Esophagus muscularis mucosa (tissue), 4 donors: ENCODE measurements at places on chromosomes 13 and 19. TPM values are rescaled to one million over a fixed set of nuclear protein-coding genes. Genes with fewer than 3 reads are reported as not detected.

DNA sequence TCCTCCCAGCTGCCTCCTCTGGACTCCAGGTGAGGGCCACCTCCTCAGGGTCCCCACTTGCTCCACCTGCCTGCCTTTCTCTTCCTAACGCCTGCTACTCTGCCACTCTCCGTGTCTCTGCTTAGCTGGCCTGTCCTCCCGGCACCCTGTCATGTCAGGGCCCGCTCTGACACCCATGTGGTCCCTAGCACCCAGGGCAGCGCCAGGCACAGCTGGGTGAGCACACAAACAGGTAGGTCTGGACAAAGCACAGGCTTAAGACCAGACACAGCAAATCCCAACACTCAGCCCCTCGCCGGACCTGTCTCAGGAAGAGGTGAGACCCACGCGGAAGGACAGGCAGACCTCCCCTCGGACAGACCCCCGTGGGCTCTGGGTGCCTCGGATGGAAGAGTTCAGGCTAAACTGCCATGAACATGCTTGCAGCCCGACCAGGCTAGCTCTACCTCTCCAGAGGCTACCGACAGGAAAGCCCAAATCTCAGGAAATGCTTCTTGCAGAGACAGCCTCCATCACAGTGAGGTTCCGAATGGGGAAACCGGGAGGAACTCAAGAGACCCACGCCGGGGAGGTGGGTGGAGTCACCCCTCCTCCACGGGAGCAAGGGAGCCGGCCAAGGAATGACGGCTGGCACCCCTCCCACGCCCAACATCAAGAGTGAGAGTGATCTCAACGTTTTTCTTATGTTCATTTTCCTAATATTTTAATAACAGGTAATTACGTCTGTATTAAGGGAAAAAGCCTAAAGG is 12.5 kb downstream of the ZNF787 start:
- DNase-seq: no peak

The TUBA3C gene
- not detected for total RNA-seq

DNA sequence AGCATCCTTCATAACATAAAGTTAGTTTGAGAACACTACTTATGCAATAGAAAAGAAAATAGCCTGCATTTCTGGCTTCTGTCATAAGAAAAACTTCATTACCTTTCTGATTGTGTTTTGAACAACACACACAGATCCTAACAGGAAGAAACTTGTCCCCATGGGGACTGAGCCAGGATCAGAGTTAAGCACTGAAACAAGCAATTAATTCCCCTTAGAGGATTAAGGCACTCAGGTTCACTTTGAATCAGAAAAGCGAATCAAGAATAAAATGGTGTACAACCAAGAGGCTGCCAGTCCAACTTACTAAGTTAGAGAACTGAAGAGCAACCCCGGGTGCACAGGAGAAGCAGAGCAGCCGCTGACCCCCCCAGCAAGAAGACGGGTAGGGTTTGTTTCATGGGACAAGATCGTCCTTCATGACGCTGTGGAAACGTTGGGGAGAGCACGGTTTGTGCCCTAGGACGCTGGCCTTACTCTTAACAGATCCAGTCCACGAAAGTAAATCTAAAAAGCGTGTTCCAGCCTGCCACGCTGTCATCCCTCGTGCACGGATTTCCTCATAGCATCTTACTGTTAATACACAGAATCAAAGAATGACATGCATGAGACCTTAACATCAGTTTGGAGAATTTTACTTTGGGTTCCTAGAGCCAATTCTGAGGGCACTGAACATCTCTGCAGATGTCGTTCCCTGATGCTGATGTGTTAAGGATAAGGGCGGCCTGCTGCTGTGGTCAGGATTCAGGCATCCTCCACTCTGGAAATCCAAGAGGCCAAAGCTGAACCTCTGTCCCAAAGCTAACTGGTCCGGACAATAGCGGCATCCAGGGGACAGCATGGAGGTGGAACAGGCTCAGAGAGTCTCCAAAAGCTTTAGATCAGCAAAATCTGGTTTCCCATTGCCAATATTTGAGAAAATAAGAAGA is 46.4 kb downstream of the GGACT start:
- no peak for DNase-seq

The ZNF665 gene
- 3.8 TPM for total RNA-seq

The CLEC17A gene
- total RNA-seq: not detected

The ICAM1 gene
- total RNA-seq: 63.5 TPM

The ZNF135 gene
- 8.0 TPM for total RNA-seq

The ACTMAP gene
- 3.8 TPM for total RNA-seq

GRCh38 chr13:102017248-102017647 is 384.6 kb downstream of the FGF14 start:
- DNase-seq: no peak

DNA sequence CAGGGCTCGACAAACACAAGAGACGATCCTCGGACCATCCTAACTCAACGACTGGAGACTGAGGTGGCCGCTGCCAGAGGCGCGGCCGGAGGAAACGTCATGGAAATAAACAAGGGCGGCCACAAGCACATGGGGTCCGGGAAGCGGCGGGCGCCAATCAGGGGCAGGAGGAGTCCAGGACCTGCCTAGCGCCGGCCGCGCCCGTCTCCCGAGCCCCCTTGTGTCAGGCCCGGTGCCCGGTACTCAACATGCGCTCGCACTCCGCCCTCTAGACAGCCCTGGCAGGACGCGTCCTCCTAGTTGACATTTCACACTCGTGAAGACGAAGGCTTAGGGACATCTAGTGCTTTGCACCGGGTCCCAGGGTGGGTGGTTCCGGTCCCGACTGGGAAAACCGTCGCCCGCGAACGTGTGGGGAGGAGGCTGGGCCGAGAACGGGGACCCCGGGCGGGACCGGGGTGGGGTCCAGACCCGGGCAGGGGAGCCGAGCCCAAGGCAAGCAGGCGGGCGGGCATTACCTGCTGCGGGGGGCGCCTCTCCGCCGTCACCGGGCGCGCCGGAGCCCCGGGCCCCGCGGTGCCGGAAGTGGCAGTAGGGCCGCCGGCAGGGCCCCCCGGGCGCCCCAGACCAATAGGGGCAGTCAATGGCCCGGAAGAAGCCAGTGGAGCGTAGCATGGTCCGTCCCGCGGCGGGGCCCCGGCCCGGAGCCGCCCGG is 442 bp downstream of the REXO1 start:
- DNase-seq: no peak

The FFAR3 gene
- total RNA-seq: 0.17 TPM

DNA sequence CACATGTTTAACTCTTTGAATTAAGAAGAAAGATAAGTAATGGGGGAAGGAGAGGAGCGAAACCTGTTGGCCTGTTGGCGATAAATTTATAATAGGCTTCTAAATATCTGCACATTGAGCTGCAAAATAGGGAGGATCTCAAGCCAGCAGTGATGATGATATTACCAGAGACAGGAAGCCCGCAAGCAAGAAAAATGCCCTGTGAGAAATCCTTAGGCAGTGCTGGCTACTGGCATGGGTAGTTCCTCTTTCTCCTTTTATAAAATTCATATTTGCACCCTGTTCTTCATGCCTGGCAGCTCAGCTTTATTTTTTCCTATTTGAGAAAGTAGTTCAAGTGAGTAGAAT is 858 bp upstream of the USP12 start:
- DNase-seq: no peak

- no peak for DNase-seq
These were observed 38.8 kb downstream of the ZNF611 start for GRCh38 chr19:52695996-52696395.

The METTL21C gene
- not detected for total RNA-seq

DNA sequence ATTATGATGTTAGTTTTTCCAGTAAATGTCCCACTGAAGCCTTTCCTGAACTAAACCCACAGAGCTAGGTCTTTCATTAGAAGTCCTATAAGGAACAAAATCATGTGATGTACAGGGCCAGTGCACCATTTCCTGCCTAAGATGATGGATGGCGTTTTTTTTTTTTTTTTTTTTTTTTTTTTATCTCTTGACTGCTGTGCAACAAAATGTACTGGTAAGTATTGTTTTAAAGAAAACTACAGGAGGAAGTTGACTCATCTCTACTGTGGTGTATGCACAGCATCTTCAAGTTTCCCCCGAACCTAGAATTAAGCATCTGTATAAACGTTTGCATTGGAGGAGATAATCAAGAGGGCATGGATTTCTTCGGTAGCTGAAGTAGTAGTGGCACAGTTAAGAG is 197.5 kb downstream of the NBEA start:
- DNase-seq: no peak
